ENCODE measurements at places on chromosomes 6 and 20.

DNA sequence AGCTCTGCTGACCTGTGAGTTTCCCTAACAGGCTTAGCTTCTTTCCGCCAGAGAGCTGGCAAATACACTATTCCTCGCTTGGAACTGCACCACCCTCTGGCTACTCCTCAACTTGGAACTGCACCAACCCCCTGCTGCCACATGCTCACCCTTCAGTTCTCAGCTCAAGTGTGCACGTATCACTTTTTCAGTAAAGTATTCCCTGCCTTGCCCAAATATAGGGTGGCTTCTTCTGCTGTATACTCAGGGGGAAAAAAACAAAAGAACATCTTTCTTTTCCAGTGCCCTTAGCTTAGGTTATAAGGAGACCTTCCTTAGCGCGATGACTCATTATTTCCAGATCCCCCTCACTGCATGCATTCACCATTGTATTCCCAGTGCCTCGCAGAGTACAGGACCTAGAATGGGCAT lies 21.2 kb downstream of the GNAS-AS1 start:
- no peak for DNase-seq

DNA sequence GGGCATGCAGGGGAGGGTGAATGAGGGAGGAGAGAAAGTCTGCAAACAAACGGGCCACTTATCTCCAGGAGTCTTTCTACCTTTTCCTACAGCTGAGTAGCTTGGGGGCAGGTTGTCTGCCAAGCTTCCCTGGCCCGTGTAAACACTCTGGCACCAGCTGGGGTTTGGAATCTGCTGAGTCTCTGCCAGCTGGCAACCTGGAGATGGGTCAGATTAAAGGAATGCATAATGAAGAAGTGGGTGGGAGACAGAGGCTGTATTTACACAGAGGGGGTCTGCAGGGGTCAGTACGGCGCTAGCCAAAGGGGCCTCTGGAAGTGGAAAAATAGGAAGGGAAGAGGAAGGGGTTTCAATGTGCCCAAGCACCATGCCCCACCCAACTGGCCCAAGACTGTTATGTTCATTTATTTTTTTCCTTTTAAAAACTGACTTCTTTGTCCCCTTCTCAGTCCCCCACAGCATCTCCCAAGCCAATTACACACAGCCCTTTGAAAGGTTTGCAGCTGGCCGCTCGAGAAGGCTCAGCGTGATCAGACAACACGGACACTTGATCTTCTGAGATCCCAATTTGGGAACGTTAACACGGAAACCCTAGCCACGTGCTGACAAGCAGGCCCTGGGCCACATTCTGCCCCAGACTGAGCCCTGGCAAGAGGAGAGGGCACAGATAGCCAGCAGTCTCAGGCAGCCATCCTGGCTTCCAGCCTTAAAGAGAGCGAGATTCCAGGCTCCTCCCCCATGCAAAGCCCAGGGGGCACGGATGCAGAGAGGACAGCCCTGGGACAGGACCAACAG lies 25.2 kb downstream of the TRAM2 start:
- no peak for DNase-seq

- no peak for DNase-seq
Measured at GRCh38 chr20:51423290-51423667, 119.2 kb downstream of the NFATC2 start.

- DNase-seq, result no peak
Measured at GRCh38 chr6:27139756-27140579, 107.5 kb upstream of the PRSS16 start.

- DNase-seq, result no peak
Measured at GRCh38 chr6:149558029-149558428, 8.1 kb upstream of the GINM1 start.

DNA sequence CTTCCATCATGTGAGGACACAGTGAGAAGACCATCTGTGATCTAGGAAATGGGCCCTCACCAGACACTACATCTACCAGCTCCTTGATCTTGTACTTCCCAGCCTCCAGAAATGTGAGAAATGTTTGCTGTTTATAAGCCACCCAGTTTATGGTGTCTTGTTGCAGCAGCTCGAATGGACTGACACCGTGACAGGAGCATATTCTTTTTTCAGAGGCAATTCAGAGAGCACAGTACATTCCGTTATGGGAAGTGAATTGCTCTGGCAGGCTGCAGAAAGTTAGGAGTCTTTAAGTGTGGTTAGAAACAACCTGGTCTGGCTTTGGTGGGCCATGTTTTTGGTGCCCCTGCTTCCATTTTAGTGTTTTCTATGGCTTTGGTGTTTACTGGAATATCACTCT lies 75.1 kb downstream of the FIG4 start:
- DNase-seq, result no peak

- no peak for DNase-seq
Measured at GRCh38 chr6:99353126-99353525, 3.7 kb upstream of the FAXC start.

GRCh38 chr6:157997893-157998608 lies 16.4 kb downstream of the SYNJ2 start:
- no peak for DNase-seq

DNA sequence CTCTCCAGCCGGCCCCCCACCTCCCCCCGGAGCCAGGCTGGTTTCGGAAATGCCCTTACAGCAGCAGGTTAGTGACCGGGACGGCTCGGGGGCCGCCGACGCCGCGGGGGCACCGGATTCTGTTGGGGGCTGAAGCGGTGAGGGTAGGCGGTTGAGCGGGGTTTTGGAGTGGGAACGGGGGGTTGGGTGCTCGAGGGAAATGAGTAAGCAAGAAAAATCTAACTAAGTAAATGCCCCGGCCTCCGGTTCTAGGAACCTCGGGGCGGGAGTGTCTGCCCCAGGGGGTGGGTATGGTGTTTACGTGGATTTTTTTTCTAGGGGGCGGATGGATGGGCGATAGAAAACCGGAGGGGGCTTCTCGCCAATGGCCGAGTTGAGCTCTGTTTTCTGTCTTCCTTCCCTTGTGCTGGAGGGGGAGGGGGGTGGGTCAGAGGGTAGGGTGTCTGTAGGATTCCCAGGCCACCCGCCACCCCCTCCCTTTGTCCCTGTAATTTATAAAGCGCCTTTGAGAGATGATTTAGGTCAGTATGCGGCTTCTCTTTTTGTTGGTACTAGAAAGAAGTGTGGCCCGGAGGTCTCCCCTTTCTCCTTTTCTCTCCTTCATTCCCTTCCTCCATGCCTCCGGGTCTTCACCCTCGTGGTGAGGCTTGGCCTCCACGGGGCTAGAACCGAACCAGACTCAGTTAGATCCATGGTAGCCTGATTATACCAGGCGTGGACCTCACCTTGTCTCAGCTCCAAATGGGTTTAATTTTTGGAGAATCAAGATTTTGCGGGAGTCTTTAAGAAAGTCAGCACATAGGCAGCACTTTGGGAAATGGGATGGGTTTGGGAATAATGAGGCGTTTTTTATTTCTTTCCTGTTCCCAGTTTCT lies 2.3 kb downstream of the E2F3 start:
- DNase-seq, result no peak

DNA sequence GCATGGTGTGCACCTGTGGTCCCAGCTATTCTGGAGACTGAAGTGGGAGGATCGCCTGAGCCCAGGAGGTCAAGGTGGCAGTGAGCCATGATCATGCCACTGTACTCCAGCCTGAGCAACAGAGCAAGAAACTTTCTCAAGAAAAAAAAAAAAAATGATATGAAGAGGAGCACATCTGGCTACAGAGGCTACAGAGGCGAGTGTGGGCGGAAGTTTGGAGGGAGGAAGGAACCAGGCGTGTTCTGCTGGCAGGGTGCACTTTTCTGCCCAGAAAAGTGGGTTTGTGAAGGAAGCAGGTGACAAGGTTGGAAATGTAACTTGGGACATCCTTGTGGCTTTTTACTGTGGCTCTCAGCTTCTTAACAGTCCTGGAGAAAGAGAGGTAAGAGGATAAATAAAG lies 96.7 kb downstream of the SNX5 start:
- no peak for DNase-seq

GRCh38 chr6:144139817-144140216 lies 10.5 kb upstream of the STX11 start:
- no peak for DNase-seq

GRCh38 chr6:95408111-95408510 lies 169.2 kb upstream of the MANEA start:
- no peak for DNase-seq

- DNase-seq, result no peak
Measured at GRCh38 chr6:156878681-156879080, 101.5 kb downstream of the ARID1B start.

DNA sequence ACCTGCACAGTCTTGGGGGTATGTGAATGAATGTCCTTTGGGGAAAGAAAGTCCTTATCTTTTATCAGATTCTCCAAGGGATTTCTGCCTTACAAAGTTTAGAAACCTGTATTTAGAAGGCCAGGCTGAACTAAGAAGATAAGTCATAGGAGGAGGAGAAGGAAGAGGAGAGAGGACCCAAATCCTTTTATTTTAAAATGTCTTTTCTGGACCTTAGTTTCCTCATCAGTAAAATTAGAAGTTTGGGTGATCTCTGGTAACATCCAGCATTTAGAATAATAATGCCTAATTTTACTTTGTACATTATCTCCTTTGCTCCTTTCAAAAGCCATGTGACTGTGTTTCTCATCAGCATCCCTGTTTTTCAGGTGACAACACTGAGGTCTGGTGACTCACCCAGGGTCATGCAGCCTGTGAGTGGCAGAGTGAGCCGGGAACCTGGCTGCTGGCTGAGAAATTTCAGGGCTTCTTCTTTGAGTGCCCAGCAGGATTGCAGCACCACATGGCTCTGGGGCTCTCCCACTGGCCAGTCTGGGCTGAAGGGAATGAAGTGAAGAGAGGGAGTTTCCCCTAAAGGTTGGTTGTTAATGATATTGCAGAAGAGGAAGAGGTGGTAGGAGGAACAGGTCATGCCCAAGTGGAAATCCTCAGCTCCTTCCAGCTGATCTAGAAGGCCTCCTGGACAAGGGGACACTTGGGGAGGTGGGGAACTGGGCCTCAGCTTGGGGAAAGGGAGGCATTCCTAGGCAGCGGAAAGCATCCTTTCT lies 34.0 kb downstream of the VEGFA start:
- DNase-seq, result peak; percentile 63

DNA sequence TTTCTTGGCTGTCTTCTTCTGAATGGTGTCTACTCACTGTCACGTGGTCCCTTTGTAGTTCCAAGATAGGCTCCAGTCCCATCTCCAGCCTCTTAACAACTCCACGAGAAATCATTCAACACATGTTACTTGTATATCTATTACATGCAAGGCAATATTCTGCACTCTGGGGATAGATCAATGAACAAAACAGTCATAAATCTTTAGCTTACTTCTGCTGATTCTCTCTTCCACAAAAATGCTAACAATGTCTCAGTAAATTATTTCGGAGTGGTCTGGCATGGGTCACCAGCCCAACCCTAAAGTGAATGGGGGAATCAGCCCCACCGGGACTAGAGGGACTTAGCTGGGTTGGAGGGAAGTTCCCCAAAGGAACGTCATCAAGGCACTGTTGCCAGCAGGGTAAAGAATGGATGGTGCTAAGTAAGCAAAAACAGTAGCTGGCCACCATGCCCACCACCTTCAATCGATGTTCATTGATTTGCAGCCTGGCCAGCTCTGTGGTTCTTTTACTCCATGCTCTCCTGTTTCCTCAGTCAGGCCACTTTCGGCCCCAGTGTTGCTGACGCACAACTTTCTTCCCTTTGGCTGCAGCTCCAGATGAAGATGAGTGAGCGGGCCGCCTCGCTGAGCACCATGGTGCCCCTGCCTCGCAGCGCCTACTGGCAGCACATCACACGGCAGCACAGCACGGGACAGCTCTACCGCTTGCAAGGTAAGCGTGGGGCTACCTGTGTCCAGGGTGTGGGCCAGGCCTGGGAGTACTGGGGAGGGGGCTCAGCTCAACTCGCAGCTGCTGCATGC lies 167.7 kb downstream of the DOK5 start:
- no peak for DNase-seq
